ENCODE measurements at places on chromosomes 1 and 21.

- no peak for DNase-seq
These were observed 31.9 kb downstream of the PEX14 start for GRCh38 chr1:10506677-10507047.

DNA sequence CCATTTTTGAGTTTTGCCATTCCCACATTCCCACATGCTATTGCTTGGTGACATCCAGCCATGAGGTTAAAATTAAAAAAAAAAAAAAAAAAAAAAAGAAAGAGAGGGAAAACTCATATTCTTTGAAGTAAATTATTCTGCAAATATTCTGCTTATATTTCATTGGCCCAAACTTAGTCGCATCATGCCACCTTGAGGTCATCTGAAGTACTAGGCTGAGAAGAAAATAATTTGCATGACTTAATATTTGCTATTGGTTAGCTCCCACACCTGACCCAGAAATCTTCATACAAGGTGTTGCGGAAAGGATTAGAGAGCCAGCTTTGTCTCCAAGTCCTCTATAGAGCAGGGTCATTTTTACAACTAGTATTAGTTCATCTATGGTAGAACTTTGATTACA lies 2206.0 kb downstream of the MRPL39 start:
- no peak for DNase-seq

DNA sequence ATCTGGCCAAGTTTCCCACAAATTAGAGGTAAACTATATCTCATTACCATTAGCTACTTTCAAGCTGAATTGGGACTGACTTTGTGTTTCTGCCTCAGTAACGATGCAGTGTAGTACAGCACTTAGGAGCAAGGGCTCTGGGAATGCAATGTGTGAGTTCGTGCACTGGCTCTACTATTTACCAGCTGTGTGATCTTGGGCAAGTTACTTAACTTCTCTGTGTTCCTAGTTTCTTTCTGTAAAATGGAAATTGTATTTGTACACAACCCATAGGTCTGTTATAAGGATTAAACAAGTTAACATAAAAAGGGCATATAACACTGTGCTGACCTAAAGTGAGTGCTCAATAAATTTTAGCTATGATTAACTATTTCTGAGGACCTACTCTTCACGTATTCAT lies 65.0 kb upstream of the CSF1 start:
- DNase-seq = no peak

DNA sequence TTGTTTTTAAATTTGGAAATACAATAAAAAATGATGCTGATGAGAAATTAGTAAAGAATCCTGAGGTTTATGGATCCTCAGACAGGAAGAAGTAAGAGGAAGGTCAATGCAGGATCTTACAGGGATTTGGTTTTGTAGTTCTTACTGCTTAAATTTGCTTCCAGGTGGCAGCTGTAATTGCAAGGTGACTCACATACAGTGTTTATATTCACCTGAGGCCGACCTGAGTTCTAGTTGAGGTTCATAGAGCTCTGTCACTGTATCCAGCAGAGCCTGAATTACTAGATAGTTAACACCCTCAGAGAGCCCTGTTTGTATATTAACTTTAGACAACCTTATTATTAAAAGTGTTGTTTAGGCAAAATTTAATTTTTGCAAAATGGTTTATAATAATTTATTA lies 1.4 kb upstream of the WDR26 start:
- no peak for DNase-seq

GRCh38 chr1:73914951-73915350 lies 283.0 kb downstream of the LRRIQ3 start:
- DNase-seq = no peak

DNA sequence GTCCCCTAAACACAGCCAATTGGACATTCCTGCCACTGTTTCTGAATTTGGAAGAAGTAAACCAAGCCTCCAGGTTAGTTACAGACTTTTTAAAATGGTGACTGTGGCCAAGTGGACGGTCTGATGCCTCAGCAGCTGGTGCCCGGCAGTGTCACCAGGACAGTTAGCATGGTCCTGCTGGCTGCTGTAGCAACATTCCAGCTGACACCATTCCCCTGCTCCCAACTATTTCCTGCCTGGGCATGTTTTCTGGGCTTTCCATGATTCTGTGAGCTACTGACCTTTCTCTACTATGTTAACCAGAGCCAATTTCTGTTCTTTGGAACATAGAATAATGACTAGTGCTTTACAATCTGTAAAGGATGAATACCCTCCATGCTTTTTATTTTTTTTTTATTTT lies 95.0 kb downstream of the TLR5 start:
- DNase-seq = no peak

- no peak for DNase-seq
These were observed 54.9 kb downstream of the TM2D1 start for GRCh38 chr1:61670016-61670415.

- no peak for DNase-seq
These were observed 118.3 kb downstream of the GALNT2 start for GRCh38 chr1:230185076-230186001.

GRCh38 chr1:82598337-82598736 lies 797.6 kb downstream of the ADGRL2 start:
- DNase-seq = no peak

- no peak for DNase-seq
These were observed 11.4 kb upstream of the SPSB1 start for GRCh38 chr1:9281071-9281827.

GRCh38 chr1:89929467-89930063 lies 65.3 kb upstream of the ZNF326 start:
- no peak for DNase-seq

- no peak for DNase-seq
These were observed 432.3 kb downstream of the PTPRU start for GRCh38 chr1:29668551-29669157.

GRCh38 chr1:63921359-63921758 lies 147.5 kb downstream of the ROR1 start:
- no peak for DNase-seq

DNA sequence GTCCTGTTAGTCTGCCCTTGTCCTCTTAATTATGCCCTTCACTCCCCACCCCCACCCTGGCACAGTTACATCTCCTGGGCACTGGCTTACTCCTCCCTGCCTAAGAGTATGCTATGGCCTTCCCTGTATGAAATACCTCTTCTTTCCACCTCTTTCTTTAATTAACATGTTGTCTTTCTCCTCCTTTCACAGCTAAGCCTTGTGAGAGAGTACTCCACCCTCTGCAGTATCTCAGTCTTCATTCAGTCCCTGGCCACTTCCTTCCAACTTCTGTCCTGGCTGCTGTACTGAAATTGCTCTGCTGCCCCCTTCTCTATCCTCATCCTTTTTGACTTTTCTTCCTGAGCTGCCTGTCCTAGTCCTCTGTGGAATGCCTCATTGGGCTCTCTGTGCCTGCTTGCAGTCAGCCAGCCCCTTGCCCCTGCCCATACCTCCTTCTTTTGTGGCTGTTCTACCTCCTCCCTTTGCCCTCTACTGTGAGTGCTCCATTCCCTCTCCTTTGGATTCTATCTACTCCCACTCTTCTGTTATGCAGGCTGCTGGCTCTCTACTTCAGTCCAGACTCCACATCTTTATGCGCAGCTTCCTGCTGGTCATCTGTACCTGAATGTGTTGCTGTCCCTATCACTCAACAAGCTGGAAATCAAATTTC lies 8.3 kb downstream of the NOS1AP start:
- no peak for DNase-seq

- no peak for DNase-seq
These were observed 310.6 kb downstream of the NPHP4 start for GRCh38 chr1:5681654-5682053.

GRCh38 chr1:235834620-235835019 lies 32.1 kb downstream of the LYST start:
- no peak for DNase-seq

GRCh38 chr1:17949511-17949910 lies 158.1 kb upstream of the IGSF21 start:
- no peak for DNase-seq

Measured in T-helper 17 cell (primary cell).